NT2/D1 (cell line): ENCODE measurements at places on chromosomes 1 and 21.

DNA sequence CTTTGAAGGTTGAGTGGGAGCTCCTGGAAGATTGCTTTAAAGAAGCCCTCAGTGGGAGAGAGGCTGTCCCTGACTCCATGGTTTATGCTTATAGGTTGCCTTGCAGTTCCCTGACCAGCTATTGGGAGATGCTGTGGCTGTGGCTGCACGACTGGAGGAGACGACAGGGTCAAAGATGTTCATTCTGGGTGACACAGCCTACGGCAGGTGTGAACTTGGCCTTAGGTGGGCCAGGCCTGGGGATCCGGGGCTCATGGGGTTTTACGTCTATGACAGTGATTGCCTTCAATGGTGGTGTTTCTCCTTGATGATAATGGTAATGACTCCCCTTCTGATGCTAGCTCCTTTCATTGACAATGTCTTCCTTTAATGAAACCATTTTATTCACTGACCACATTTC is 692 bp downstream of the DPH2 start:
- no peak for DNase-seq

GRCh38 chr1:178267646-178268094 is 173.8 kb downstream of the RASAL2 start:
- peak; percentile 87 for DNase-seq

DNA sequence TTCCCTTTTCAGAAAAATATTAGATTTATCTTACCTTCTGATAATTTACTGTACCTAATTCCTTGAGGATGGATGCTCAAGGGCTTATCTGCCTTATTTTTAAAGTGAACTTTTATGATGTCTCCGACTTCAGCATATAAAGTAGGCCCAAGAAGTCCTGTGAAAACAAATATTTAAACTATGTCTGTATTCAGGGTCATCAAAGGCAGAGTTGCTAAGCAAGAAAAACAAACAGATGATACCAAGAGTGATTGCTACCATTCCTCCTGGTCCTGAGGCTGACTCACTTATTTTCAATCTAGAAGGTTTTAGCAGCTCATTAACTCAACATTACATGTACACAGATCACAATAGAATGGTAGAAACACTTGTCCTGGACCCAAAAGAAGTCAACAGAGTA is 14.1 kb downstream of the F5 start:
- DNase-seq, result no peak

DNA sequence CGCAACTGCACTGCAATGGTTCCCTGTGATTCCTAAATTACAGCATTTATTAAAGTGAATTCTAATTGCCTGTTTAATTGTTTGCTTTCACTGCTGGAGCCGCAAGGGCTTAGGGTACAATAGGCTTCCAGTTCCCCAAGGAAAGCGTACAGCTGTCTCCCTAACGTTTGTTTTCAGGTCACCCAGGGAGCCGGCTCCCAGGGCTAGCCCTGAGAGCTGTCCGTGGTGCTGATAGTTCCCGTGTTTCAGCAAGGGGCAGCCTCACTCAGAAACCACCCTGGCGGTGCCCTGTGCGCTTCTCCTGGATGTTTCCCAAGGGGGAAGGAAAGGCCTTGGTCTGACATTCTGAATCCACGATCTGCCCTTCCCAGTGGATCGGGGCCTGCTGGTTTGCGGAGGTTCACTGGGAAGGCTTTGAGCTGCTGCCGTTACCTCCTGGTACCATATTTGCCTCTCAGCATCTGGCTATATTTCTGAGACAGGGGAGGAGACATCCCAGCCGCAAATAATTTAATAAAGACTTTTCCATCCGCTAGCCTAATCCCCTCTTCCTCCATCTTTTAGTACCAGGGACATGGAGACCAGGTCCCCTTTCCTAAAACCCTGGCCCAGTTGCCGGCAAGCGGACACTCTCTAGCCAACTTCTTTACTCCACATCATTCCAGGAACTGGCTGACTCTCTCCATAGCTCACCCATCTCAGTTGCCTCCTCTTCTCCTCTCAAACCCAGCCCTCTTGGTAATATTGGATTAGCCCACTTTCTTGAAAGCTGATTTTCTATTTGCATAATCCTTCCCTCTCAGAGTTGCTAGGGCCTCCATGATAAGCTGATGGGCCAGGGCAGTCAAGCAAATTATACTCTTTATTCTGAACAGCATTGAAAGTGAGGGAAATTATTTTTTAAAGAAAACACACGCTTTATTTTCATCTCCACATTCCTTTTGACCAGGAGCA is 149.0 kb downstream of the IGSF21 start:
- peak; percentile 56 for DNase-seq

GRCh38 chr21:31358158-31358557 is 14.1 kb upstream of the TIAM1 start:
- DNase-seq, result no peak

DNA sequence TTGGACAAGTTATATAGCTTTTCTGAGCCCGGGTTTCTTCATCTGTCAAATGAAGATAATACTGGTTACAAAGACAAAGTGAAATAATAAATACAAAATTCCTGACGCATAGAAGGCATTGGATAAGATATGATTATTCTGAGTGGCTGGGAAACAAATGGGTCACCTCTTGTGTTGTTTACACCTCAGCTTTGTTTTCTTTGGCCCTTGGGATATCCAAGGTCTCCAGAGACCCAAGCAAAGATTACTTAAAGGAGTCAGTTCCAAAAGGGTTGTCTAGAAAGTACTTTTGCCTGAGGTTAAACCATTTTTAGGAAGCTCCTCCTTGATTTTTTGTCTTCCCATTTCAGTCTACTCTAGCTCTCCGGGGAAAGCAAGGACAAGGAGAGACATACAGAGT is 9.7 kb downstream of the KHDRBS1 start:
- no peak for DNase-seq

DNA sequence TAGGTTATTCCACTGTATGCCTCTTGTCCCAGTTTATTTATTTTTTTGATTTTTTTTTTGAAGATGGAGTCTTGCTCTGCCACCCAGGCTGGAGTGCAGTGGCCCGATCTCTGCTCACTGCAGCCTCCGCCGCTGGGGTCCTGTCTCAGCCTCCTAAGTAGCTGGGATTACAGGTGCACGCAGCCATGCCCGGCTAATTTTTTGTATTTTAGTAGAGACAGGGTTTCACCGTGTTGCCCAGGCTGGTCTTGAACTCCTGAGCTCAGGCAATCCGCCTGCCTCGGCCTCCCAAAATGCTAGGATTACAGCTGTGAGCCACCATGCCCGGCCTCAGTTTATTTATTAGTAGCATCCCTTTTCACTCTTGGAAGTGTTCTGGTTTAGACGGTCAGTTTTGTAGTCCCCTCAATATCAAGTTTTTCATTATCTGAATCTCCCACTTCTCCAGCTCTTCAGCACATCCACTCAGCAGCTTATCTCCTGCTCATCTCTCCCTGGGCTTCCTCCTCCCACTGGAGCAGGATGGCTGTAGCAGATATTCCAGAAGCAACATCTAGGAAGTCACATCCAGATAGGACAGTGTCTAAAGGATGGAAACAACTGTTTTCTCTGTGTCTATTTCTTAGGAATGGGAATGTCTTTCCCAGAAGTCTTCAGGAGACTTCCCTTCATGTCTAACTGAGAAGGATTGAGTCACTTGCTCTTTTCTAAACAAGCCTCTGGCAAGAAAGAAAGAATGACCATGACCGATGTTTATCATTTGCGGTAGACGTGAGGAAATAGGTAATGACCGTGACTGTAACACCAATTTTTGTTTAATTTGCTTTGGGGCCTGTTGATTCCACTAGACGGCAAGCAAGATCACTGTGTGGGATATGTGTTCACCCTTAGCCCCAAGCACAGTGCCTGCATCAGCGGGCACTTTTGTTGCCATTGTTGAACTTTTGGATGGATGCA is 14.4 kb downstream of the CCDC190 start:
- DNase-seq, result no peak

DNA sequence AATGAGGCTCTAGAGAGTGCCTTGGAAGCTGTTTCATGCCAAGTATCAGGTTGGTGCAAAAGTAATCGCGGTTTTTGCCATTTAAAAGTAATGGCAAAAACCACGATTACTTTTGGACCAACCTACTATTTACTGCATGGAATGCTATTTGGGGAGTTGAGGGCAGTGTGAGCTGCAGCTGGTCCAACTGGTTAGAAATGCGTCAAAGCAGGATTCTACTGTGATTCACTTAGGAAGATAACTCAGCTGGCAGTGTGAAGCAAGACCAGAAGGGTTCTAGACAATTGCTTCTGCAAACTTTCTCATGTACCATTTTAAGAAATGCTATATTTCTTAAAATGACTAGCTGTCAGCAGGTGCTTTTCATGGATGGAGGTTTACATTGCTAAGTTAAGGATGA is 21.2 kb upstream of the PLA2G2C start:
- DNase-seq, result no peak

- DNase-seq, result no peak
Measured at GRCh38 chr1:97864615-97865014, 56.2 kb downstream of the DPYD start.

GRCh38 chr1:161885003-161885402 is 118.9 kb downstream of the ATF6 start:
- DNase-seq, result no peak

DNA sequence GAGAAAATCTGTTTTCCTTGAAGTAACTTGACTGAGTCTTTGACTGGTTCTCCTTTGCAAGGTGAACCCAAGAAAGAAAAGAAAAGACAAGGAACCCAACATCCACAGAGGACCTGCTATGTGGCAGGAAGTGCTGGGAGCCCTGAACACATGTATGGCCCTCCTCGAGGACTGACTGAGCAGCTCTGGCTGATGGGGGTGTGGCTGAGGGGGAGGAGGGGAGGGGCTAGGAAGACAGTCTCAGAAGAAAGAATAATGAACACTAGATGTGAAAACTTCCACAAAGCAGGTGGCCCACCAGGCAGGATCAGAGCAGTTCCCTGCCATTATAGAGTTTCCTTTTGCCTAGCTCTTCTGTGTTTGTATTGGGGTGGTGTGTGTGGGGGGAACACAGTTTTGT is 26.1 kb downstream of the NENF start:
- no peak for DNase-seq

DNA sequence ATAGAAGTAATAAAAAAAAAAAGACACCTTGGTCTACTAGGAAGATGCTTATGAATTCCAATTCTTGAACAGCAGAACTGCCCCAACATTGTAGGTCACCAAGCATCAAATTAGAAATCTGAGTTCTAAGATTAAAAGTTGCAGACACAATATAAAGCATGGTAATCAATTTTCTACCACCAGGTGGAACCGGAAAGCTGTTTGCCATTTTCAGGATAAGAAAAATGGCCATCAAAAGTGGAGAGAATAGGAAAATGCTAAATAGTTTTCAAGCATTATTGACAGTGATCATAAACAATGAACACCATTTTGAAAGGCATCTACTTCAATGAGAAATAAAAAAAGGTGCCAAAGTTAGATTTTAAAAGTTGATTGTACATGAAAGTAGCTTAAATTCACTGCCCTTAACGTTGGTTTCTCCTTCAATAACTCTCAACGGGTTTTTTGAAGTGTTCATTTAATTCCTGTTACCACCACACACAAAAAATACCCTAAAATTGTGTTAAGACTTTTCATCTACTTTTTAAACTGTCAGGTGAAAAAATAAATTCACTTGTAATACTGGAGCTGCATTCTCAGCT is 252.9 kb downstream of the KCNT2 start:
- no peak for DNase-seq

- peak; percentile 52 for DNase-seq
Measured at GRCh38 chr1:9929431-9930385, 13.5 kb downstream of the LZIC start.

GRCh38 chr1:43910343-43910742 is 23.3 kb upstream of the ARTN start:
- DNase-seq, result no peak

GRCh38 chr1:160547422-160547821 is 24.4 kb upstream of the SLAMF6 start:
- no peak for DNase-seq

DNA sequence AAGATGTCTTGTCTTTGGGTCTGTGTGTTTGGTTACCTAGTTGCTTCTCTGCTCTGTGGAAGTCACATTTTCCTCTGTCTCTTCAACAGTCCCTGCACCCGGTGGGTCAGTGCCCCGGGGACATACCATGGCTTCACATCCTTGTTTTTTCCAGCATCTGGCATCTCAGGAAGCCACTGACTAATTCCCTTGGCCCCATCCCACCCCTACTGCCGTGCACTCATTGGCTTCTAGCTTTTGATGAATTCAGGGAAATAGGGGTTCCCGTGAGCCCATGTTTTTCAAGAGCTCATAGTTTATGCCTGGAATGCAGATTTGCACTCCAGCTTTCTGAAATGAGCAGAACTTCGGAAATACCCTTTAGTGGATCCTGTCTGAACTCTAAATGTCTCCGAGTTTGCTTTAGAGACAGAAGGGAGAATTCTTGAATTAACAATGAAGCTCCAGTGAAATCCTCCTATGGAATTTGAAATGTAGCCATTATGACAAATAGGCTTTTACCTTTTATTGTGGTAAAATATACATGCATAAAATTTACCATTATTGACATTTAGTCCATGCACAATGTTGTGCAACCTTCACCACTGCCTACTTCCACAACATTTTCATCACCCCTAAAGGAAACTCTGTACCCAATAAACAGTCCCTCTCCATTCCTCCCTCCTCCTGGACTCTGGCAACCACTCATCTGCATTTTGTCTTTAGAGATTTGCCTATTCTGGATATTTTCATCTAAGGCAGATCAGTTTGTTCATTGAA is 67.5 kb downstream of the CLIC6 start:
- DNase-seq, result no peak

GRCh38 chr1:241738284-241739078 is 86.4 kb downstream of the WDR64 start:
- no peak for DNase-seq

GRCh38 chr1:154408174-154408777 is 3.1 kb downstream of the IL6R start:
- DNase-seq, result no peak

GRCh38 chr1:110990541-110990940 is 26.8 kb upstream of the LRIF1 start:
- no peak for DNase-seq

GRCh38 chr1:74429580-74429979 is 82.8 kb downstream of the LRRC53 start:
- no peak for DNase-seq

GRCh38 chr1:77447669-77448068 is 165.8 kb downstream of the AK5 start:
- DNase-seq, result no peak

GRCh38 chr21:31629972-31630711 is 29.4 kb upstream of the SOD1 start:
- no peak for DNase-seq

DNA sequence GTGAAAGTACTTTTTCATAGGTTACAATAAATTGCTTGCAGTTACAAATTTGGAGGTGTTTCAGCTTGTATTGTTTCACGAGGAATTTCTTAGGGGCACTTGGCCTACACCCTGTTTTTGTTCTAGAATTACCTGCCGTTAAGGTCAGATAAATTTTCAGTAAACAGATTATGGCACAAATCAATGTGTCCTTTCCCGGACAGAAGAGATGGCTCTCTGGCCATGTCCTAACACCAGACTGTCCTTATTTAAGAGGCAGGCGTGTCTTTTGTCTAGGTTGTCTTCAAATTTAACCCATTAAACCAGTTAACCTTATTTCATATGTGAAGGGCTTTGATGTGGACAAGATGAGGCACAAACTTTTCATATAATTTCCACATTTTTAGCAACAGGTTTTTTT is 243.4 kb downstream of the SDCCAG8 start:
- DNase-seq, result no peak
